ENCODE measurements at places on chromosomes 4 and X.

- DNase-seq, result no peak
These were observed 22.1 kb upstream of the NDNF start for GRCh38 chr4:121094297-121094966.

DNA sequence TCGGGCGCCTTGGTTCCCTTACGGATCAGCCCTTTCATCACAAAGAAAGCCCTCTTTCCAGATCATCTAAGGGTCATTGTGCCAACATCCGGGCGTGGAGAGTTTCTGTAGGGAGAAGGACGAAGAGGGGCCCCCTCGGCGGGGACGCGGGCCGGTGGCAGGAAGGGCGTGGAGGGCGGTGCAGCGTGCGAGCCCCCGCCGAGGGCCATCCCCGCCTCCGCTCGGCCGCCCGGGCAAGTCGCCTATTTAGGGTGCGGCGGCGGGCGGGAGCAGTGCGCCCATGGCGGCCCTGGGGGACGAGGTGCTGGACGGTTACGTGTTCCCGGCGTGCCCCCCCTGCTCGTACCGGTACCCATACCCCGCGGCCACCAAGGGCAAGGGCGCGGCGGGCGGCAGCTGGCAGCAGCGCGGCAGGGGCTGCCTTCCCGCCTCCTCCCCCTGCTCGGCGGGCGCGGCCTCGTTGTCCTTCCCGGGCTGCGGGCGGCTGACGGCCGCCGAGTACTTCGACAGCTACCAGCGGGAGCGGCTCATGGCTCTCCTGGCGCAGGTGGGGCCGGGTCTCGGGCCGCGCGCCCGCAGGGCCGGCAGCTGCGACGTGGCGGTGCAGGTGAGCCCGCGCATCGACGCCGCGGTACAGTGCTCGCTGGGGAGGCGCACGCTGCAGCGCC lies at the start of gene ZAR1:
Gene ZAR1 (plus strand): TSS at position 241 of the 668 bp plus-strand sequence. CDS start 40 bp downstream, at position 281.
- peak; percentile 59 for DNase-seq

- DNase-seq, result peak; percentile 62
These were observed 4.2 kb downstream of the PRDM8 start for GRCh38 chr4:80201252-80202151.

- DNase-seq, result no peak
These were observed 2706.8 kb downstream of the ARAP2 start for GRCh38 chr4:33537527-33537926.

- DNase-seq, result no peak
These were observed 46.8 kb upstream of the ELF2 start for GRCh38 chr4:139223682-139224317.

All from GM20000 (cell line).